ENCODE measurements at places on chromosomes 4 and X.

DNA sequence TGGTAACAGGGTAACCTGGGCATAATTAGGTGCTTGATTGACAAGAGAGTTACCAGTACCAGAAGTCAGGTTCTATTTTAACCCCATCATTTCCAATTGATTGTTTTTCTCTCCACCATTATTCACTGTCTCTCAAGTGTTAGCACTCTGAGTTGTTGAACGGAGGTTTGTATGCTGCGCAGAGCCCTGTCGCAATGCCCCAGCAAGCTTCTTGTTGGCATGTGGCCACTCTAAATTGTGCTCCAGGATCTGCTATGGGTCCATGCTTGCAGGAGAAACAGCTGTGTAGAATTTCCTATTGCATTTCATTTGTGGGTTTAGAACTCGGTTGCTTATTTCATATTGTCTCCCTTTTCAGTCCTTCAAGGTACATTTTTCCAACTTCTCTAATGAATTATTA is 98.2 kb downstream of the KLHL8 start:
- no peak for DNase-seq

DNA sequence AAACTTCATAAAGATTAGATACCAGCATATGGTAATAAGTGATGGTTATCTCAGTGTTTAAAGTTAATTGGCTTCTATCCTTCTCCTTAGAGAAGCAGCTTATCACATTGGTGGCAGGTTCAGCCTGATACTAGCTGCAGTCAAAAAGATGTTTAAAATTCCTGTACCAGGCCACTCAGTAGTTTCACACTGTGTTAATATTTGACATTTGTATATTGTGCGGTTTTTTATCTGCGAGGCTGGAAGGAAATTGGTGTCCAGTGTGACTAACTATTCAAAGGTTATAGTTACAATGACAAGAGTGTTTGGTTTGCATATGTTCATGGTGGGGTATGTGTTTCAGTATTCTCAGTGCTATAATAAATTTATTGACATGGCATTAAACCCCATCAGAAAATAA is 27.5 kb upstream of the TBC1D8B start:
- no peak for DNase-seq

- DNase-seq, result no peak
These were observed 289.2 kb downstream of the IL1RAPL1 start for GRCh38 chrX:28876408-28876807.

DNA sequence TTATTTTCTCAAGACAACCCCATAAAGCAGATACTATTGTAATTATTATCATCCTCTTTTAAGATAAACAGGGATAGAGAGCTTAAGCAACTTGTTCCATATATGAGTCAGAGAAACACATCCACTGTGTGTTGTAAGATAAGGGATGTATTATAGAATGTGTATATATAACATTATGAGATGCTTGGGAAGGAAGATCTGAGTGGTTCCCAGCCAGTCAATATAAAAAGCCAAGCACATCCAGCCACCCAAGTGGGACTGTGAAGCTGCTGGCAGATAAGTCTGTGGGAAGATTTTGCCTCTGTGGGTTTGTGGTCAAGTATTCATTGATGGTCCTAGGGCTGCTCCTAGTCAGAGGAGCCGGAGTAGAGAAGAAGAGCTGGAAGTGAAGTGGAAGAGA is 16.5 kb upstream of the BMPR1B start:
- DNase-seq, result peak; percentile 25

DNA sequence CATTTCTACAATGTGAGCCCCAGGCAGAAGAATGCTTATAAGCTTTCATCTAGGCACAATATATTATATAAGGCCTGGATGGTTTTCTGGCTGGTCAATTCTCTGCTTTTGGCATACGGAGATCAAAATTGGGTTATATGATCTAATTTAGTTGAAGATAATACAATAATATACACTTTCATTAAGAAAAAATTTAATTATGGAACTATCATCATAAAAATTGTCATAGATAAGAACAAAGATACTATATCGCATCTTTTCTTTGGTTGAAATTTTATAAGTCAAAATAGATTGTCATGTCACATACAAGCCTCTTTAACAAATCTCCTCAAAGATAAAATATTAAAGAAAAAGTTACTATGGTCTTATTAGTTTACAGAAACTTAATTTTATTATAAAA is 17.1 kb downstream of the DMD start:
- DNase-seq, result no peak

- DNase-seq, result peak; percentile 61
These were observed 41.1 kb downstream of the HPF1 start for GRCh38 chr4:169716677-169717076.

DNA sequence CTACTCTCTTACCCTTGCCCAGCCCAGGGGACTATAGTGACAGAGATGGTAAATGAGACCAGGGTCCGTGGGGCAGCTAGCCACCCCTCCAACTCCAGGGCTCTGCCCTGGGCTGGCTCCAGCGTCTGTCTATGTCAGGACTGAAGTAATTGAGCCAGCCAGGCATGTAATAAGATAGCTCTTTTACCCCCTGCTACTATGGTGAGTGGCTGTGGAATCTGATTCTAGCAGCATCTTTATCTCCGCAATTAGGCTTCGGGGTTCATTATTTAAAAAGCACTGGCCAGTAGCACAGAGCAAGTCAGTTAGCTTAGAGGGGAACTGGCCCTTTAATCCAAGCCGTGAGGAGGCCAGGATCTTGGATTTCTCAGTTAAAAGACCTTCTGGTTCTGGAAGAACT is 123.3 kb upstream of the RAI2 start:
- no peak for DNase-seq

DNA sequence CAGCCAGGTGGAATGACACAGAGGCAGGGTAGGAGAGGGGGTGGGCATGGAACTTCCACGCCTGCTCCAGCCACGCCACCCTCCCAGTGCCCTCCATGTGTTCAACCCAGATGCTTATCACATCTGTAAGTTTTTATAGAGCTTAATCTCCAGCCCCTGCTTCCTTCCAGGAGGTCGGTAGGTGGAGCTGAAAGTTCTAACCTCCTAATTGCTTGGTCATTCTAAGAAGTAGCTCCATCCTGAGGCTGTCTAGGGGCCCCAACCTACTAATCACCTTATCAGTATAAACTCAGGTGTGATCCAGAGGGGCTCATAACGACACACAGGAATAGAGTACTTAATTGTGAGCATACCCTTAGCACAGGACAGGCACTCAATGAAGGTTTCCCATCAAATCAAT is 18.3 kb downstream of the QDPR start:
- no peak for DNase-seq

DNA sequence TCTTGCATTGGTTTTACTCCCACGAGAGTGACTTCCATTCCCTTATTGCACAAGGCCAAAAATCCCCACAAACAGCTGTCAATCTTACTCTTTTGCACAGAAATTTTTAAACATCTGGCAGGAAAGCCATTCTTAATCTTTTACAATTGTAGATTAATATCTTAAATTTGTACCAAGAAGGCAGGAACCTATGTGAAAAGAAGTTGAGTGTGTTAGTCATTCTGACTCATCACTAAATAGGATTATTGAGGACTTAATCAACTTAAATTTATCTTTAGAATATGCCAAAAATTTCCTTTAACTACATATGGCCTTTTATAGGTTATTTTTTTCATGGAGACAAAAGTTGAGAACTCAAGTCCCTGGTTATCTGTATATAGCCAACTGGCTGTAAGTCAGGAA is 49.0 kb upstream of the VEGFC start:
- peak; percentile 84 for DNase-seq

- no peak for DNase-seq
These were observed 5.8 kb downstream of the RXFP1 start for GRCh38 chr4:158527516-158527915.

- DNase-seq, result peak; percentile 23
These were observed 417.1 kb upstream of the MAGEB16 start for GRCh38 chrX:35380808-35381700.

DNA sequence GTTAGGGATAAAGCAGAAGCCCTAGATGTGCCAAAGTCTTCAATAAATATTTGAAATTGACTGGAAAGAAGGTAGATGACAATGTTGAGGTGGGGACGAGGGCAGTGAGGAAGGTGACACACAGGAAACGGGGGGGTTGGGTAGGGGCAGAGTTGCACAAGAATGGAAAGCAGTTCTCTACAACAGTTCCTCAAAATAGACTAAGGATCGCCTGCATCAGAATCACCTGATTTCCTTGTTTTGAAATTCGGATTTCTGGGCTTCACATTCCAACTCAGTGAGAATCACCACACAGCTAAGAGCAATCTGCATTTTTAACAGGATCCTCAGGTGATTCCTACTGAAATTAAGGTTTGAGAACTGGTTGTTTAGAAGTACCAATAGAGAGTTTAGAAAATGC is 70.6 kb downstream of the ARFIP1 start:
- peak; percentile 53 for DNase-seq

DNA sequence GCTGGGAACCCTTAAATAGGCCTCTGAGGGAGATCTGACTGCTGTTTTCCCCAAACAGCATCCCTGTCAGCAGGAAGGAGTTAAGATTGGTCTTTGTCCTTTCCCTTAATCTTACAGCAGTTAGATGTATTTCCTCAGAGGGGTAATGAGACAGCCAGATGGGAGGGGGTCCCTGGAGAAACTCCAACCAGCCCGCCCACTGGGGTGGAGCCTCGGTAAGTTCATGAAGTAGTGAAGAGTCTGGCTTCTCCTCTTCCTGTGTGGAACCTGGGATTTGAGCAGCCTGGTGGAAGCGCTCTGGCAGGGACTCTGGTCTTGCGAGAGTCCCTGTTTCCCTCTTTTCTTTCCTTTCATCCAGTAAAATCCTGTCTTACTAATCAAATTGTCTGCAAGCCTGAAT is 330.0 kb downstream of the TLL1 start:
- no peak for DNase-seq

DNA sequence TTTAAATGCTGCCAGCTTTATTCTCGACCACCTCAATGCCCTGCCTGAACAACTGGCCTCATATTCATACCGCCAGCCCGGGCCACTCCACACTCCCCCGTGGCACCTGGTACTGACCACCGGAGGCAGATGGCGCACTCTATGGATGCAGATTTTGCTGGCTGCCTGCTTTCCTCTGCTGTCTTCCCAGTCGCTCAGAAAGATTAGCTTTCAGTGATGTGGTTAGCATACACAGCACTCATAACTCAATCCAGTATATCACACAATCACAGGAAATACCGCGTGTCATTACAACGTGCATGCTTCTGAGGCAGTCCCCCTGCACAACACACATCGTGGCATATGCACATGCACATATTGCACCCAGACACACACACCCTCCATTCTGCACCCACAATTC is 147.2 kb upstream of the BCOR start:
- peak; percentile 44 for DNase-seq

- no peak for DNase-seq
These were observed 432.2 kb downstream of the RPA4 start for GRCh38 chrX:97315939-97316338.

DNA sequence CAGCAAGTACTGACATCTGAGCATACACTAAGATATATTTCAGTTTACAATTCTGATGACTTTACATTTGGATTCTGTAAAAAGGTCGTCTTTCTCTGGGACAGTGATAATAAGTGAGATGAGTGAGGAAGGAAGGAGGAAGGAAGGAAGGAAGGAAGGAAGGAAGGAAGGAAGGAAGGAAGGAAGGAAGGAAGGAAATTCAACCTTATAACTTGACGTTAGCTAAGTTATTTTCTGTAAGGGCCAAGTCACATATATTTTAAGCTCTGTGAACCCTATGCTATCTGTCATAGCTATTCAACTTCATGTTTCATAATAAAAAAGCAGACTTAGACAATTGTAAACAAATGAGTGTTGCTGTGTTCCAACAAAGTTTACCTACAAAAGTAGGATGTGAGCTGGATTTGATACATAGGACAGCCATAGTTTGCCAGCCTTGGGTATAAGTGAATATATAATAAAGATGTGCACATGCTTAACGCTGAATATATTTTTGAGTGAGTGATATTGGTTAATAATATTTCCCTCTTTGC is 753.0 kb upstream of the NDST4 start:
- DNase-seq, result no peak

DNA sequence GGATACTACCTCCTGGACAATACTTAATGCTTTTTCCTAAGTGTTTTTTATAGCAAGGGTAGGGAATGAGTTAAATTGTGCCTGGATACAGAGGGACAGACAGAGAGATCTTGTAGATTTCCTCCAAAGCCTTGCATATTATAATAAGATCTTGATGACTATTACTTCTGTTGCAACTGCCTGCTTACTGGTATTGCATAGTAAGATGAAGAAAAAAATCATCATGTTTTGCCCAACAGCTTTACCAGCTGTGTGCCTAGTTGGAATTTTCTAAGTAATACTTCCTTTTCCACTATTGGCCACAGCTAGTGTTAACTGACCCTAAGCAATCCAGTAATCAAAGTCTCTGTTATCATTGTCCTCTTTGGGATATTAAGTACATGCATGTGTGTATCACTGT is 139.0 kb downstream of the DCK start:
- DNase-seq, result peak; percentile 34

GRCh38 chr4:54540931-54541330 is 116.8 kb upstream of the KIT start:
- no peak for DNase-seq

GRCh38 chrX:36908801-36909675 is 99.1 kb upstream of the FAM47C start:
- peak; percentile 12 for DNase-seq

DNA sequence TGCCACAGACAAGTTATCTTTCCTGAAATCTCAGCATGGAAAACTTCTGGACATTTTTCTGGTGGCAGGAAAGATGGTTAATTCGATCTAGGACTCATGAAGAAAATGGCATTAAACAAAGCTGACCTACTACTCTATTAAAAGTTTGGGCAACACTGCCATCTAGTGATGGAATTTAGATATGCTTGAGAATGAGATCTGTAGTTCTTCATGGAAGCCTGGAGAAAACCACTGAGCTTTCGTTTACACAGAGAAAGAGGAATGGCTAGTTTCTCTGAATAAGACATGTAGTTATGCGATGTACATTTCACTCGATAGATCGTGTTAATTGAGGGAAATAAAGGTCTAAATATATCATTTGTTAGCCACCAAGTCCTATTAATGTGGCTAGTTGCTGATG is 51.7 kb upstream of the CHRDL1 start:
- peak; percentile 45 for DNase-seq

GRCh38 chrX:18971506-18971905 is 12.4 kb downstream of the PHKA2 start:
- no peak for DNase-seq

All from fibroblast of lung (primary cell).